Esophagus mucosa (tissue), 1 donor: ENCODE measurements at places on chromosomes 13 and 19.

DNA sequence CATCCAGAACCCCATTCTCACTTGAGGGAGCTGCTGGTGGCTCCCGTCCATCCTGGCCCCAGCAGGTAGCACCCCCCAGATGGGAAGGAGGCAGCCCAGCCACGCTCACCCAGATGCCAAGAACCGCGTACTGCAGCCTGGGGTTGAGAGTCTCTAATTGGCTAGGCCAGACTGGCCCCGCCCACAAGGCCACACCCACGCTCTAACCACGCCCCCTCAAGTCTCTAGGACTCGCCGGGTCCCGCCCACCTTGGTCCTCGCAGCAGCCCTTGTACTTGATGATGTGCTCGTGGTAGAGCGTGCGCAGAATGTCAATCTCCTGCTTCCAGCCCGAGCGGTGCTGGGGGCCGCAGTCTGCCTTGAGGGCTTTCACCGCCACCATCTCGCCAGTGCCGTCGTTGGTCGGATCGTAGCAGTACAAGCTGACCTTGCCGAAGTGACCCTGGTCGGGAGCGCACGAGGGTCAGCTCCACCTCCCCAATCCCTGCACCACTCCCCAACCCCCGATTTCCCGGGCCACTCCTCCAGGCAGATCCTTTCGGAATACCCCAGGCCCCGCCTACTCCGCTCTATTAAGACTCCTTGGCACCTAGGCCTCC is 14.5 kb upstream of the ICAM3 start:
- peak; percentile 22 for ATAC-seq

GRCh38 chr19:30662211-30662861 is 290.2 kb downstream of the ZNF536 start:
- ATAC-seq, result no peak

DNA sequence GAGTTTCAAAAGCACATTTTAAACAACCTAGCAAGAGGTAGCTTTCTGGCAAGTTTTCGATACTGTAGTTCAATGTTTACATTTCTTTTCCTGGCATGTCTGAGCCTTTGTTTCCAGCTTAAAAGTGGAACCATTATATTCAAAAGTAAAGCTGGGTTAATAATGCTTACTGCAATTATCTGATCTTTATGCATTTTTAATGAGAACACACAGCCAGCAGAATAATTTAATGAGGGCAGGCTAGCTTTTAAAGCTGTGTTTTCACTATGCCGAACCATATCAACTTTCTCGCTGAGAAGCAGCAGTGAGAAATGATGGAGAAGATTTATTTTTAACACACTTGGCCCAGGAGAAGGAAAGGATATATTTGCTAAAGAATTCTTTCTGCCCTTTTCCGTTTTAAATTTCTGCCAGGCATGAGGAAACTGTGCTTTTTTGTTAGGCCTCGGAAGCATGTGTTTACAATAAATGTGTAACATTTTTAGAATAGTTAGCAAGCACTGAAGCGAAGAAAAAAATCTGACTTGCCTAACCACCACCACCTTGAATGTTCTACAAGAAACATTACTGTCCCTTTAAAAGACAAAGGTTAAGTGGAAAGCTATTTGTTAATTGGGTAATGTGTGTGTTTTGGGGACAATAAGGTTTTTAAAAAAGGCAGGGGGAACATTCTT is 1.0 kb downstream of the MBNL2 start:
- ATAC-seq, result no peak

- ATAC-seq, result no peak
Measured at GRCh38 chr19:56306016-56306415, 8.6 kb downstream of the ZSCAN5A start.

DNA sequence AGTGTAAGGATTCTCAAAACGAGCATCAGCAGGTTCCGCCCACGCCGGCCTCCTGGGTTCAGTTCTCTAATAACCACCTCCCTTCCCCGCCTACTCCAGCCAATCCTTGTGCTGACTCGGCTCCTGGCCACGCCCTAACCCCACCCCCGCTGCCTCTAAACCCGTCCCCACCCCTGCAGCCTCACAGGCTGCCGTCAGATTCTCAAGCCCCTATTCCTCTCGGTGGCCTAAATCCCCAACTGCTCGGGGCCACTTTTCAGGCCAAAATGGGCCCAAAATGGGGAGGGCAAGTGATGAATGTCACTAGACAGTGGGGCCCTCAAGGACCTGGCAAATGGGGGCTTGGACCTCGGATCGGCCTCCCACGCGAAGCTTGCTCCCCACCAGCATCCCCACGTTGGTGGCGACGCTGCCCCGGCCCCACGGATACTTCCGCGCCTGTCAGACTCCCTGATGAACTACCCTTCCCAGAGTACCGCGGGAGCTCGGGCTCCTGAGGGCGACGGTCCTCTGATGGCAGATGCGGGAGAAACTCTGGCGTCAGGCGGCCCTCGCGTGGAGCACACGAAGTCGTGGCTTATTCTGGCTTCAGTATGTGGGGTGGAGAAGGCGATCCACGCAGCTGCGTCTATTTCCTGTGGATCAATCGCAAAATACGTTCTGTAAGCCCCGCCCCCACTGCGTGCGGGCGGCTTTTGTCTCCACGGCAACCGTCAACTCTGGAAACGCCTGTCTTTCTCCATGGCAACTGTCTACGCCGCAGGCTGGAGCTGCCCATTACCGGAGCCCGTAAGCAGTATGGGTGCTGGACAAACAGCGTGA is 24.8 kb downstream of the ZNF473 start:
- ATAC-seq, result peak; percentile 85

- ATAC-seq, result no peak
Measured at GRCh38 chr19:18507021-18507726, 14.7 kb downstream of the ELL start.

- ATAC-seq, result no peak
Measured at GRCh38 chr13:110925023-110925612, 10.2 kb upstream of the ANKRD10 start.

DNA sequence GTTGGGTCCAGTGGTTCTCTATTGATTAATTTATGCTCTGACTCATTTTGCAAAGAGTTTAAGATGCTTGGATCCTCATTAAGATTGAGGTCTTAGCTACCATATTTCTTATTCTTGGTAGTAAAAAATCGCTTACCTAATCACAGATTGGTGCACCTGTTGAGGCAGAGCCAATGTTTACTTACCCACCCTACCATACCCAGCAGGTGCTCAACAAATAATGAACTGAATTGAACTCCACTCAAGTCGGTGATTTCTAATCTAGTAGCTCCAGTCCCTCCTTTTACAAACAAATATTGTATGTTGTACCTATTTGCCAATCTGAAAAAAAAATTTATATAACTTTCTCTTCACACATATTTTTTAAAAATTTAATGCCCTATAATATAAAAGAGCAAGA is 361.0 kb downstream of the FGF14 start:
- ATAC-seq, result no peak

GRCh38 chr19:10553943-10554381 is 10.3 kb downstream of the ATG4D start:
- peak; percentile 66 for ATAC-seq

DNA sequence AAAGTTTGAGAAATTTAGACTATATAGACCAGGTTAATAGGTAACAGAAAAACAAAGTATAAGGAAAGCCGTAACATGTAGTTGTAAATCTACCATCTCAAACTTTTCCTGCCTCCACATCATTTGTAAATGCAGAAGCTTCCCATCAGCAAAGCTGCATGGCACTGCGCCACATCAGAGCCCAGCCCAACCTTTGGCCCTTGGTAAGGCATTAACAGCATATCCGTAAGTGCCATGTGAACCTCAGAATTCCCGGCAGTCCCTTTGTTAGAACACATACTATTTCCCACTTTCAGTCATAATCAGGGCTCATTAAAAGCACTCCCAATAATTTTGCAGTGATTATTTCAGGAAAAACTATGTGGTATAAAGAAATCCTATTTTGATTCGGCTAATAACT is 51.6 kb downstream of the MPHOSPH8 start:
- no peak for ATAC-seq
